ENCODE measurements at places on chromosomes 12 and 14.

- DNase-seq: no peak
Observed at GRCh38 chr14:74400031-74400685, 25.9 kb downstream of the SYNDIG1L start.

DNA sequence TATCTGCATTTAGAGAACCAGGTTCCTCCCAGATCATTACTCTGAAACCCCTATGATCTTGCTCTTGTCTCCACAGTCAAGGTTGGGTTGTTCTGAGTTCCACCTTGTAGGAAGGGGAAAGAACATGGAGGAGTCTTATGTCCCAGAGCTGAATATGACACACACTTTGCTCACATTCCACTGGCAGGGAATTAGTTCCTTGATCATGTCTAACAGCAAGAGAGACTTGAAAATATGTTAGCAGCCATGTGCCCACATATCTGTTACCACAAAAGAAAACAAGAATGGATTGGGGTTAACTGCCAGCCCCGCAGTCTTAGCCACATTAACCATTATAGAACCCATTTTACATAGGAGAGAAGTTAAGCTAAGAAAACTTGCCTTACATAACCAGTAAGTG is 71.1 kb upstream of the MDM1 start:
- no peak for DNase-seq

DNA sequence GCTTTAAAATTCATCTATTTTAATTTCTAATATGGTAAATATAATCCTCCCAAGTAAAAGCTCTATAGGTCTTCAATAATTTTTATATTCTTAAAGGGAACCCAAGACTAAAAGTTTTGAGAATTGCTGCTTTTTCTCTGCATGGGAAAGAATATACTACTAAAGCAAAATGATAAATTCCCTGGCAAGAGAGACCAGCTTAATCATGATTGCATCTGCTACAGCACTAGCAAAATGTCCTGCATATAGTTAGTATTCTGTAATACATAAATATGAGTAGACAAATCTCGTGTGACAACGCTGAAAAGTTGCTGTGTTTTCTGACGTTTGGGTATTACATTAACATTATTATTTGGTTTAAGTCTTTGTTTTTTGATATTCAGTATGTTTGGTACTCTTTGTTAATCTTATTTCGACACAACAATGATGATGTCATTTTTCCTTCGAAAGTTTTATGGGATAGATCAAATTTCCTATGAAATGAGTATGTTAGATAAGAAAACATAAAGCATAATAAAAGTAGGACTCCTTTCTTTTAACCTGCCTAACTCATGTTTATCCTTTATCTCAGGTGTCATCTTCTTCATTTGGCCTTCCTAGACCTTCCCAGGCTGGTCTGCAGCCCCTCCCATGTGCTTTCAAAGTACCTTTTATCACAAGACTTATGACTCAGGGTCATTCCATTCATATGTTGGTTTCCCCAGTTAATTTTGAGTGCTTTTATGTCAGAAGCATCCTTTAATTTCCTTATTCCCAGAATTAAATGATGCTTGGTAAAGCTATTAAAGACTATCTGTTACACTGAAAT is 321.9 kb downstream of the RAD51B start:
- DNase-seq: no peak

- no peak for DNase-seq
Observed at GRCh38 chr14:56817396-56817921, 7.2 kb upstream of the OTX2 start.

GRCh38 chr14:67778792-67779191 is 37.6 kb downstream of the ZFYVE26 start:
- no peak for DNase-seq

DNA sequence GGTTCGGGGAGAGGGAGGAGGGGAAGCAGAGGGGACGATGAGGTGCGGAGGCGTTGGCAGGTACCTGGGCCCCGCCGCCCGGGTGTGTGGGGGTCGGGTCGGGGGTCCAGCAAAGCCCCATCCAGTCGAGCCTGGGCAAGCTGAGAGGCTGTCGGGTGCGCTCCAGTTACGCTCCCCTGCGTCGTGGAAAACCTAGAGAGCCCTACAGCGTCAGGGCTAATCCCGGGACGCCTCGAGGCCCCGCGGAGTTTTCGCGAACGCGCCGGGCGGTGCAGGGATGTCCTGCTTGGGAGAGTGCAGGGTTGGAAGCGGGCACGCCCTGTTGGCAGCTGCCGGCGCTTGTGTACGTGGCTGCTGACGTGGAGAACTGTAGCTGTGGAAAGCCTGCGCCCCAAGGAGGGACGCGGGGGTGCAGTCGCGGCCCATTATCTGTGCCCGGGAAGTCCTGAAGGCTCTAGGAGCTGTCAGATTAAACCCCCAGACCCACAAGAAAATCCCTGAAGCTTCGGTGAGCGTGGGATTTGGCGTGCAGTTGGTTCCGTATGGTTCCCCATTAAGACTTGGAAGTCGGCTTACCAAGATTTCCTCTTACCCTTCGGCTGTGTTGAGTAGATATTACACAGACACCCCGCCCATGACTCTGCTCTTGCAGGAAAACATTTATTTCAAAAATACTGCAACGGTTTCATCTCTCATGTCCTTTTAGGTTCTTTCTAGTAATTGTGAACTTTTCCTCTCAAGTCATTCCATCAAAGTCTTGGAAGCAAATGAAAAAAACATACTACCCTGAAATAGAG is 11.3 kb upstream of the SLC38A2 start:
- peak; percentile 69 for DNase-seq

- no peak for DNase-seq
Observed at GRCh38 chr12:75592086-75592485, 80.7 kb upstream of the KRR1 start.

GRCh38 chr12:108360487-108360886 is 21.4 kb upstream of the CMKLR1 start:
- DNase-seq: no peak

DNA sequence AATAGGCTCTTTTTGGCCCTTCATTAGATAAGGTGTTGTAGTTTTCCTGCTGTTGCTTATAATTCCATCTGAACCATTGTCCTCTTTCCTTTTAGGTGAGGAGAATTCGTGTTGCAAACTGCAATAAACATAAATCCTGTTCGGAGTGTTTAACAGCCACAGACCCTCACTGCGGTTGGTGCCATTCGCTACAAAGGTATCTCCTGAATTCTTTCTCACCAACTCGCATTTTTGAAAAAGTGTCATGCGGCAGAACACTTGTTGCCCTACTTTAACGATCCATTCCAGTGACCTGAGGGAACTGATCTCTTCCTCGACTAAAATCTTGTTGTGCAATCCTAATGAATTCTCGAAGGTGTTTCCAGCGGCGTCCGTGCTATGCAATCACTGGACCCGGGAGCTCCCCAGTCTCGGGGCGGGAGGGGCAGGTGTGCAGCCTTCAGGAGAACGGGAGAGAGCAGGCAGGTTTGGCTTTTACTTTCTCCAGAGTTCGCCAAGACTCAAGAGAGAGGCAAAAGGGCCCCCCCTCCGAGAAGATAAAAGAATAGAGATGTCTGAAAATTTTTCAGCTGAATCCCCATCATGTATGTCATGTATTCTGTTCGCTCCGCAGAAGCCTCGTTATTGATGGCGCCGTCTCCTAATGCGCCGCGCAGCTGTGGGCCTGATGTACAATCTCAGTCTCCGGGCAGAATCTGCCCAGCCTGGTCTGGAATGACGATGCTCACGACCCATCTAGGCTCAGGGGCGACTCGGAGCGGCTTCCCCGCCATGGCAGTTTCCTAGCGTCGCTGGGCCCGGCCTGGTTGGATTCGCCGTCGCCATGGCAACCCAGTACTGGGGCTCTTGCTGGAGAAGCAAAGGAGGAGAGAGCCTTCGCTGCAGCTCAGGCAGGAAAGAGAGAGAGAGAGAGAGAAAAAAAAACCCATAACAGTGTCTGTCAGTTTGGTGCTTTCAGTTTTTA is 38.2 kb downstream of the PLXNC1 start:
- no peak for DNase-seq

- no peak for DNase-seq
Observed at GRCh38 chr12:132603240-132604150, 6.9 kb downstream of the LRCOL1 start.

DNA sequence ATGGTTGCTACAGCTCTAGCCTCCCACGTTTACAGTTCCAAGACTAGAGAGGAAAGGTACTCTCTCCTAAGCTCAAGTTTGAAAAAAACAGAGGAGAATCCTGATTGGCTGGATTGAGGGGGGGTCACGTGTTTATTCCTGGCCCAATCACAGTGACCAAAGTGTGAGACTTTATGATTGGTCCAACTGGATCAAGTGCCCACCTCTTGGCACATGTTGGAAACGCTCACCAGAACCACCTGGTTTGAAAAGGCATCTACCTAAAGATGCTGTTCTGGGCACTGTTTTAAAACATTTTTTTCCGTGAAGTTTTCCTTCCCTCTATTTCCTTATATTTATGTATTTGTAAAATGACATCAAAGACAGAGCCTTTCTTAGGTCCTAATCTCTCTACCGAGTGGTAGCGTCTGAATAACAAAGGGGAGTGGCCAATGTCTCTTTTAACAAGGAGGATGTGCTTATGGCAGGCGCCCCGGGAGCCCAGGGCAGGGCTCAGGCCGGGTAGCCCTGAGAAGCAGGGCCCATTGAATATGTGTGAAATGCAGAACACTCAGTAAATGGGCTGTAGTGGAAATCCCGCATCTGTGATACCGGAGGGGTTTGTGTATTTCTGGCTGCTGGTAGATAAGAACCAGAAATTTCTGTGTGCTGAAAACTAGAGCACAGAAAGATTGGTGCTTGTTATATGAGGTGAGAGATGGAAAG is 146.2 kb downstream of the ATP23 start:
- no peak for DNase-seq

GRCh38 chr12:56358836-56359532 is 923 bp downstream of the STAT2 start:
- no peak for DNase-seq

DNA sequence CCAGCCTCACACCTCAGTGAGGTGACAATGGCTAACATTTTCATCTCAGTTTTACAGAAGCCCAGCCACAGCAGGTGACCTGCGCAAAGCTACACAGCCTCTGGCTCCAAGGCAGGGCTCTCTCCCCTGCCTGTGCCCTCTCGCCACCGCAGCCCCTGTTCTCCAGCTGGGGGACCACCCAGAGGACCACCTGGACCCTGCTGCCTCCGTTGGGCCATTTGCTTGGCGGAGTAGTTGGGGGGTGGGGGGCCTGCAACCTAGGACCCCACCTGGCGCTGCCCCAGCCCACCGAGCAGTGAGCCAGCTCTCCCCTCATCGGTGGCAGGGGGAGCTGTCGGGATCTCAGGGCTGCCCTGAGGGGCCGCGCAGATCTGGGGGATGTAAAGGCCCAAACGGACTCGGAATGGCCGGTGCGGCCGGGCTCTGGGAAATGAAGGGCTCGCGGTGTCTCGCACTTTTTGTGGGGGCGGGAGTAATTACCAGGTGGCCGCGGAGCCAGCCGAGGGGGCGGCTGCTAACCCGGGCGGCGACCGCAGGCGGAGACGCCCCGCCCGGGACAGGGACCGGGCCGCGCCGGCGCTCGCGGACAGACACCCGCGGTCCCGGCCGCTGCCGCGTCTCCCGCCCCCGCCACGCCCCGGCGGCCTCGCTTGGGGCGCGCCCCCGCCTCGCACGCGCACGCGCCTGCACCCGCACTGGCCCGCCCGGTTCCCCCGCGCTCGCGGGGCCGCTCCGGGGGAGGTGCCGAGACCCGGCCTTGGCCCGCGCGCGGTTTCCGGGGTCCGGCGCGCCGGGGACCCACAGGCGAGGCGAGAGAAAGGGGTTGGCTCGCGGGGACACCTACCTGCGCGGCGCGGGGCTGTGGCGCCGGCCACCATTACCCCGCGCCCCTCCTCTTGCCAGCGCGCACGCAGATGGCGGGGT is 8.6 kb upstream of the GPR68 start:
- DNase-seq: no peak

DNA sequence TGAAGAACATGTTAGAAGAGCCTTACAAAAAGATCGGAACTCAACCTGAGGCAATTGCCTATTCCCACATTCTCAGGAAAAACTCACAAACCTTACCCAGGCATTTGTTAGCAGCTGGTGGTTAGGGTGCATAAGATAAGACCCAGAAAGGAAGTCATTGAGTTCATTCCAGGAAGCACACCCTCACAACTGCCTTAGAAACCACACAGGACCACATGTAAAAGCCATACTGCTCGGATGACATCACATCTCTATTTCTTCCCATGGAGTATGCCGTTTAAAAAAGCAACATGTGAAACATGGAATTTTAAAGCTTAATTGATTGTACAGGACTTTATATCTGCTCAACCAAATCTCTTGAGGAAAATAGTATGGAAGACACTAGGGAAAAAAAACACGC is 411.2 kb downstream of the DAD1 start:
- DNase-seq: peak; percentile 44

DNA sequence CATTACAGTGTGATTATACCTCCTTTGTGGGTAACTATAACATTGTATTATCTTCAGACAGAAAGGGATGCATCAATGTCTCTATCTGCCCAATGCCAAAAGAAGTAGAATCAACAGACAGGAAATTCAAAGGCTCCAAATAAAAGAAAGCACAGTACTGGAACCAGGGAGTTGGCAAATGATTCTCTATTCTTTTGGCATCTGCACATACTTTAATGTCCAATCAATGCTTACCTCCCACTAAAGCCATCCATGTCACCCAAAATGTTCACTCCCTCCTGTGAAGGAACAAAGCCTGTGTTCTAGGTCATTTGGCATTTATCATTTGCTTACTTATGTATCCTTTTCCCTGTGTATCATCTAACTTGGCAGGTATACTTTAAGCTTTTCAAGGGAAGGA is 36.7 kb downstream of the KIF21A start:
- no peak for DNase-seq

GRCh38 chr14:68576496-68577244 is 216.2 kb downstream of the ZFP36L1 start:
- DNase-seq: no peak

DNA sequence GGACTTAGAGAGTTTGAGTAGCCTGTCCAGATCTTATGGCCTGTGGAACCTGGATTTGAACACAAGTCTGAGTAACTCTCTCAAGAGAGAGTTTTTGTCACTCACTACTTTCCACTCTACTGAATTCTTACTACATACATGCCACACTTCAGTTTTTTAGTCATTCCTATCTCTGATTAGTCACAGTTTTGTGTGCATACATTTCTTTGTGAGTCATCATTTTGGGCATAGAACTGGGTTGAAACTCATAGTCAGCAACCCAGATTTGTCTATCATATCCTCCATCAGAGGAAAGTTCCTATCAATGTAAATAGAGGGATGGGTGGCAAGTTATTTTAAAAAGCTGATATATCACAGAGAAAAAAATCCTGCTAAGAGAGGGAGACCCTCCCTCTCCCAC is 42.9 kb downstream of the FLRT2 start:
- no peak for DNase-seq
